NCI-H187 treated with DMSO at 0.1 percent for 48 hours (cell line): ENCODE measurements at places on chromosomes 5 and 9.

- DNase-seq, result no peak
Measured at GRCh38 chr9:126514037-126514821, 99.5 kb upstream of the LMX1B start.

- DNase-seq, result no peak
Measured at GRCh38 chr5:133706506-133707430, 94.4 kb upstream of the FSTL4 start.

DNA sequence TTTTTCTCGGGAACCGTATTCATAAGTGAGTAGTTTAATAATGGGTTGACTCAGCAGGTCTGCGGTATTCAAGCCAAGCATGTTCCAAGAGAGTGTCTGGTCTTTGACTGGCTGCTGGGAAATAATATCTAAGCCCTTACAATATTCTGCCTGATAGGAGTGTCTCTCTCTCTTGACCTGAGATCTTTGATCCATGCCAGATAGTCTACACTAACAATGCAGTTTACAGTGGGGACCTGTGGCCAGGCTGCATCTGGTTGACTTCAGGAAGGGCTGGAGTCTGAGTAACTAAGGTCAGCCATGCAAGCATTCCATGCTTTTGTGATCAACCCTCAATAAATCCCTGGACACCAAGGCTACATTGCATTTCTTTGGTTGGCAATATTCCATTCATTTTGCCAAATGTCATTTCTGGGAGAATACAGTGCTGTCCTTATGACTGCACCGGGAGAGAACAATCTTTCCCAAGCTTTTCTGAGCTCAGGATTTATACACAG lies 195.5 kb downstream of the SEMA5A start:
- DNase-seq, result no peak

DNA sequence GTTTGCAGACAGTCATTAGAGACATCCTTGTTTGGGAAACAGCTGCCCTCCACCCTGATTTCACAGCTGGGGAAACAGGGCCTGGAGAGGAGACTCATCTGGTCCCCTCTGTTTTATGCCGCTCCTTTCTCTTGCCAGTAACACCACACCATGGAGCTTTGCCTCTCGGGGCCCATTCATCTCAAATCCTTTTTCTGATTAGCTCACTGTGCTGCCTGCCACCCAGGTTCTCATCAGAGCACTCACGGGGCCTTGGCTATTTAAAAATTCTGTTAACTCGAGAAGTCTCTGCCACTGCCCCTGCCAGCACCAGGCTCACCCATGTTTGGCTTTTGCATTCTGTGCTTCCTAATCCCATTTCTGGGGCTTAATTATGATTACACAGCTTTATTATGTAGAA lies 36.8 kb upstream of the C5orf58 start:
- no peak for DNase-seq
